ENCODE measurements at places on chromosomes 3 and 15. TPM values are rescaled to one million over a fixed set of nuclear protein-coding genes. Genes with fewer than 3 reads are reported as not detected.

Gene ISLR2
- 1.7 TPM for total RNA-seq

Gene PLS1
- total RNA-seq: 3.7 TPM

Gene MCTP2
- total RNA-seq: 6.7 TPM

Gene VGLL3
- 13.3 TPM for total RNA-seq

Gene RPL35A
- total RNA-seq: 941 TPM

Gene ST8SIA2
- 3.1 TPM for total RNA-seq

Gene UNC13C
- 0.71 TPM for total RNA-seq

Gene SNTN
- total RNA-seq: not detected

Gene LNP1
- 3.3 TPM for total RNA-seq

GRCh38 chr15:31869686-31870307 lies 160.5 kb upstream of the CHRNA7 start:
- no peaks in the 10 kb centered on the region for H3K36me3 ChIP-seq
- no peak overlapping the region for H3K27ac ChIP-seq
- peaks cover 8% of the 10 kb centered on the region for H3K4me1 ChIP-seq
- DNase-seq: peak; percentile 34

DNA sequence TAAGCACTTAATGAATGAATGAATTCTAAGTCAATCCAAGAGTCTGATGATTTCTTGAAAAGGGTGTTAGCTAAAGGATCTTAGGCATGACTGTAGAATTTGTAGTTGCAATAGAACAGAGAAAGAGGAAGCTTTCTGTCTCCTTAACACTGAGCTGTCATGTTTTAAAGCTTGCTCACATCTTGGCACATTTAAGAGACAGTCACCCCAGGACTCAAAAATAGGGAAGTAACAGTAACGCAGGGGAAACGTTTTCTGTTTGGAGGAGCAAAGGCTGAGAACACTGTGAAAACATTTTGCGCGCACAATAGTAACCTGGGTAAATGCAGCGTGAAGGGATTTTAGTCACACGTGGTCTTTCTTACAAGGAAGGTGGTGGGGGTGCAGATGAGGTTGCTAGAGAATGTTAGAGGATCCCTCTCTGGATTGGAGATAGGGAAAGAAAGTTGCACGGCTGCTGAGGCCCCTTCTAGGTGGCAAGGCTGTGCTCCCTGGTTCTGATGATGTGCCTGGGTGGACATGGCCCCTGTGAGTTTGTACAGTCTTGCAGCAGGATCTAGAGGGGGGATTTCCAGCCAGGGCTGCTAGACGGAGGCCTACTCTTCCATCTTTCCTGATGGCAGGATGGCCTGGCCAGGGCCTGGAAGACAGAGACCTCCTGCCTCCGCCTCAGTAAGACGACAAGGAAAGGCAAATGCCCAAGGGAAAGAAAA lies 12.0 kb downstream of the STARD5 start:
- no peak for DNase-seq
- no peaks in the 10 kb centered on the region for H3K36me3 ChIP-seq
- no peak overlapping the region for H3K27ac ChIP-seq
- no peak overlapping the region for H3K4me3 ChIP-seq

DNA sequence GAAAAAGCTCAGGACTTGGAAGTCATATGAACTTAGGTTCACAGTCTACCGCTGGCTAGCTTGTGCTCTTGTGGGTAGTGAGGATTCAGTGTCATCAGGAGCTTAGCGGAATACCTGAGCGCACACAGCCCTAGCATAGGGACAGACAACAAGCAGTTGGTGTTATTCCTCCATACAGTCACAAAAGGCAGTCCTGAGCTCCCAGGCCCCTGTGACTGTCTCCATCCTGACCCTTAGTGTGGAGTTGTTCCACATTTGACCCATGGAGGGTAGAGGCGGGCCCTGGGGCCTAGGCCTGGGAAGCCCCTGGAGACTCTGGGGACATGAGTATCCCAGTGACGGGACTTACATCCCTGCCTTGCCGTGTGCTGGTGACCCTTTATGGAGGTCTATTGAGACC lies 131.5 kb upstream of the PLXNA1 start:
- no peaks in the 10 kb centered on the region for H3K4me1 ChIP-seq
- no peak for DNase-seq
- no peaks in the 10 kb centered on the region for H3K36me3 ChIP-seq
- no peak overlapping the region for H3K4me3 ChIP-seq
- peak overlapping the region; percentile 49 for H3K27ac ChIP-seq

DNA sequence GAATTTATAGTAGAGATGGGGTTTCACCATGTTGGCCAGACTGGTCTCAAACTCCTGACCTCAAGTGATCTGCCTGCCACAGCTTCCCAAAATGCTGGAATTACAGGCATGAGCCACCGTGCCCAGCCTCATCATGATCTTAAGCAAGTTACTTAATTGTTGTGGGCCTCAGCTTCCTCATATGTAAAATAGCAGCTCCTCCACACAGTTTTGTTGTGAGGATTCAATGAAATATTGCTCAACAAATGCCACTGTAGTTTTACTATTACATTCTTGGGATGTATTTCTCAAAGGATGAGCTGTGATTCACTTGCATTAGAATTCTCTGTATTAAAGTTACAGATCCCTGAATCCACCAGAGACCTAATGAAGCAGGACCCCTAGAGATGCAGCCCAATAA lies 168.8 kb downstream of the ADAMTS9 start:
- peaks cover 2% of the 10 kb centered on the region for H3K36me3 ChIP-seq
- DNase-seq: no peak
- H3K4me3 ChIP-seq: no peak overlapping the region
- no peak overlapping the region for H3K27ac ChIP-seq
- no peaks in the 10 kb centered on the region for H3K27me3 ChIP-seq

- DNase-seq: no peak
- H3K4me3 ChIP-seq: no peak overlapping the region
- H3K27ac ChIP-seq: no peak overlapping the region
- H3K36me3 ChIP-seq: no peaks in the 10 kb centered on the region
- H3K4me1 ChIP-seq: no peaks in the 10 kb centered on the region
Measured at GRCh38 chr3:185465471-185465870, 33.4 kb downstream of the TMEM41A start.

GRCh38 chr3:154967090-154967489 lies 113.0 kb upstream of the MME start:
- H3K4me3 ChIP-seq: no peak overlapping the region
- H3K27me3 ChIP-seq: no peaks in the 10 kb centered on the region
- no peak for DNase-seq
- no peak overlapping the region for H3K27ac ChIP-seq
- H3K4me1 ChIP-seq: peaks cover 17% of the 10 kb centered on the region
- no peaks in the 10 kb centered on the region for H3K36me3 ChIP-seq

GRCh38 chr3:89527736-89528305 lies 420.4 kb downstream of the EPHA3 start:
- no peaks in the 10 kb centered on the region for H3K36me3 ChIP-seq
- no peak overlapping the region for H3K27ac ChIP-seq
- no peaks in the 10 kb centered on the region for H3K27me3 ChIP-seq
- no peaks in the 10 kb centered on the region for H3K4me1 ChIP-seq
- DNase-seq: no peak

DNA sequence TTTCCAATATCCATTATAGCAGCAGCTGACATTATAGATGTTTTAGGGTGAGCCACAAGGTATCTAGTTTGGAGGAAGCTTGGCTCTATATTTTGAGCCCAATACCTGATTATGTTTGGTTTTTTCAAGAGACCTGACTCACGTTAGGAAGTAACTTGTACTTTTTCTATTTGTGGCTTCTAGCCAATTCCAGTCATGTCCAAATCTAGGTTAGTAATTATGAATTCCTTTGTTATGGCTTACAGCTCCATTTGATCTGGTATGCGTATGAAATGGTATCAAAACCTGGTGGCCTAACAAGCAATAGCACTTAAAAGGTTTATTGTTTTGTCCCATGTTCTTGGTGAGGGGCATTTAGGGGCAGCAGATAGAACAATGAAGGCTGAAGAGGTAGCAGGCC lies 115.9 kb downstream of the TOP2B start:
- no peak overlapping the region for H3K4me3 ChIP-seq
- H3K36me3 ChIP-seq: no peaks in the 10 kb centered on the region
- H3K4me1 ChIP-seq: no peaks in the 10 kb centered on the region
- no peak for DNase-seq
- H3K27ac ChIP-seq: no peak overlapping the region
- no peaks in the 10 kb centered on the region for H3K27me3 ChIP-seq

- no peaks in the 10 kb centered on the region for H3K4me1 ChIP-seq
- no peaks in the 10 kb centered on the region for H3K27me3 ChIP-seq
- no peaks in the 10 kb centered on the region for H3K36me3 ChIP-seq
- no peak overlapping the region for H3K27ac ChIP-seq
Measured at GRCh38 chr3:140199743-140200142, 264.8 kb downstream of the CLSTN2 start.

GRCh38 chr3:65532749-65533148 lies 506.0 kb downstream of the MAGI1 start:
- H3K36me3 ChIP-seq: no peaks in the 10 kb centered on the region
- H3K27me3 ChIP-seq: no peaks in the 10 kb centered on the region
- peaks cover 9% of the 10 kb centered on the region for H3K4me1 ChIP-seq
- no peak for DNase-seq
- H3K4me3 ChIP-seq: no peak overlapping the region

- H3K4me1 ChIP-seq: peaks cover 14% of the 10 kb centered on the region
- H3K27me3 ChIP-seq: no peaks in the 10 kb centered on the region
- H3K27ac ChIP-seq: no peak overlapping the region
- H3K4me3 ChIP-seq: no peak overlapping the region
- DNase-seq: no peak
Measured at GRCh38 chr3:63877737-63878393, 14.2 kb downstream of the ATXN7 start.

GRCh38 chr15:42073418-42073817 lies 20.9 kb downstream of the PLA2G4D start:
- H3K4me3 ChIP-seq: no peak overlapping the region
- no peaks in the 10 kb centered on the region for H3K27me3 ChIP-seq
- H3K36me3 ChIP-seq: no peaks in the 10 kb centered on the region
- no peak for DNase-seq
- no peak overlapping the region for H3K27ac ChIP-seq

GRCh38 chr15:90441027-90441426 lies 53.0 kb downstream of the IQGAP1 start:
- no peak overlapping the region for H3K27ac ChIP-seq
- no peak overlapping the region for H3K4me3 ChIP-seq
- DNase-seq: no peak
- H3K36me3 ChIP-seq: peaks cover 90% of the 10 kb centered on the region
- peaks cover 6% of the 10 kb centered on the region for H3K4me1 ChIP-seq

DNA sequence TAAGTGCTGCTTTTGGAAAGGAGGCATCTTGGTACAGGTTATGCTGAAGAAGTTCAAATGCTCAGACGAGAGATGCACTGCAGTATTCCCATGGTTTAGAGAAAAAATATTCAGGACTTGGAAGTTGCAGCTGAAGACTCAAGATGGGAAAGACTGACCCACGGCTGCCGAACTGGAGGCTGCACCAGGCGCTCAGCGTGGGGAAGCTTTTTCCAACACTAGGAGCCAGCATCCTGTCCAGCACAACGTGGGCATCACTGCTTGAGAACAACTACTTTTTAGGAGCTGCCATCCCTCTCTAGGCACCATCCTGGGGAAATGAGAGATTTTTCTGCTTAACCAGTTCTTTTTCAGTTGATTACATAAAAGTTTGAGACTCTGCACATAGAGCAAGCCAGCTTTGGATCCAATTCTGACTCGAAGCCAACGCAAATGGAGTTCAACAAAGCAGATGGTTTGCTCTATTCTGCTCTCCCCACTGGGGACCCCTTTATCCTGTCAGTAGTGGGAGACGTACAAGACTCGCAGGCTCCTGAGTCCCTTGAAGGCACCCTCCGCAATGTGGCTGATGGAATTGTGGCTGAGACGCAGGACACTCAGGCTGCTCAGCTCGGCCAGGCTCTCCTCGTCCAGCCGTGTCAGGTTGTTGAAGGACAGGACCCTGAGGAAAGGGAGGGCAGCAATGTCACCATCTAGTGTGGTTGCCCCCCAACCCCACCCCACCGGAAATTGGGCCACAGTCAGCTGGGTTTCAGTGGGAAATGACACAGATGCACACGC lies 93.8 kb downstream of the LRIG1 start:
- peaks cover 72% of the 10 kb centered on the region for H3K36me3 ChIP-seq
- H3K27me3 ChIP-seq: no peaks in the 10 kb centered on the region
- H3K27ac ChIP-seq: peak overlapping the region; percentile 62
- DNase-seq: no peak
- H3K4me3 ChIP-seq: no peak overlapping the region
- peaks cover 74% of the 10 kb centered on the region for H3K4me1 ChIP-seq

DNA sequence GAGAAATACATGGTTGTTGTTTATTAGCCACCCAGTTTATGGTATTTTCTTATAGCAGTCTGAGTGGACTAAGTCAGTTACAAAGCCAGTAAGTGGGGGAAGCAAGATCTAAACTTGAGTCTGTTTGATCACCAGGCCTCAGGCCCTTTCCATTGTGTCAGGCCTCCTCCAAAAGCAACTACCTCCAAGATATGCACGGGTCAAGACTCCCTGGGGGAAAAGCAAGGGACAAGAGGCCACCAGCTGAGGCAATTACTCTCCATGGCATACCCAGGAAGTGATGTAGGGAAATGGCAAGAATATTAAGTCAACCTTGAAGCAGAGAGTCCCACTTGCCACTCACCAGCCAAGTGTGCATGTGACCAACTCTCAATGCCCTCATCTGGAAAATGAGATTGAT lies 28.6 kb upstream of the SRGAP3 start:
- H3K4me3 ChIP-seq: no peak overlapping the region
- no peak overlapping the region for H3K27ac ChIP-seq
- H3K27me3 ChIP-seq: no peaks in the 10 kb centered on the region
- no peaks in the 10 kb centered on the region for H3K4me1 ChIP-seq
- H3K36me3 ChIP-seq: no peaks in the 10 kb centered on the region
- DNase-seq: no peak

DNA sequence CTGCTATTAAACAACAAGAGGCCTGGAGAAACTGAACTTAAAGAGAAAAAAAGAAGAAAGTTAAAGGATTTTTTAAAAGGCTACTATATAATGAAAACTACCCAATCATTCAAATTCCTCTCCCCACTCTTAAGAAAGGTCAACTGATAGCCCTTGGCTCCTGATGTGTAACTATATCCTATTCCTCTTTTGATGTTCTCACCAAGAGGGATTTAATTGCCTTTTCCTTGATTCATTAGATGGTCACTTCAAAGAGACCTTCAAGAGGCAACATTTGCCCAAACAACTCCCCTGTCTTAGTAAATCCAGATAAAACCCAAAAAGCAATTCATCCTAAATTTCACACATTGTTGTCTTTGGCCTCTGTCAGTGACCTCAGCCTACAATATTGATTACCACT lies 86.0 kb downstream of the FMN1 start:
- H3K4me1 ChIP-seq: no peaks in the 10 kb centered on the region
- DNase-seq: no peak
- no peak overlapping the region for H3K4me3 ChIP-seq
- no peak overlapping the region for H3K27ac ChIP-seq
- H3K27me3 ChIP-seq: no peaks in the 10 kb centered on the region

- H3K27ac ChIP-seq: no peak overlapping the region
- DNase-seq: no peak
Measured at GRCh38 chr3:11950576-11950975, 53.6 kb upstream of the SYN2 start.

DNA sequence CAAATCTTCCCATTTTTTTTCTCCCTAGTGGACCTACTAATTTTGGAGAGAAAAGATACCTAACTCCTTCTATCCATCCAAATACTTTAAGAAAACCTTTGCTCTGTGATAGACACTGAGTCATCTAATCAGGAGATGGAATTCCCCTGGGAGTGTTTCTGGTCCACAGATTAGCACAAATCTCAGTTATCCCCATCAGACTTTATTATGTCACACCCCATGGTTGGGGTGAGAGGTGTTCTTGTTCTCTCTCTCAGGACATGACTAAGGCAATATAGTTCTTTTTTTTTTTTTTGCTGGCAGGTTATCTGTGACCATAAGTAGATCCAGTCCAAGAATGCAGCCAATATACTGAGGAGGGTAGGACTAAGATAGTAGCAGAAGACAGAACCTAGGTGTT lies 15.8 kb downstream of the SLC9A9 start:
- H3K4me1 ChIP-seq: no peaks in the 10 kb centered on the region
- H3K36me3 ChIP-seq: no peaks in the 10 kb centered on the region
- no peak overlapping the region for H3K27ac ChIP-seq

Measured in heart left ventricle (tissue), 16 donors.